ENCODE measurements at places on chromosomes 6 and 20.

DNA sequence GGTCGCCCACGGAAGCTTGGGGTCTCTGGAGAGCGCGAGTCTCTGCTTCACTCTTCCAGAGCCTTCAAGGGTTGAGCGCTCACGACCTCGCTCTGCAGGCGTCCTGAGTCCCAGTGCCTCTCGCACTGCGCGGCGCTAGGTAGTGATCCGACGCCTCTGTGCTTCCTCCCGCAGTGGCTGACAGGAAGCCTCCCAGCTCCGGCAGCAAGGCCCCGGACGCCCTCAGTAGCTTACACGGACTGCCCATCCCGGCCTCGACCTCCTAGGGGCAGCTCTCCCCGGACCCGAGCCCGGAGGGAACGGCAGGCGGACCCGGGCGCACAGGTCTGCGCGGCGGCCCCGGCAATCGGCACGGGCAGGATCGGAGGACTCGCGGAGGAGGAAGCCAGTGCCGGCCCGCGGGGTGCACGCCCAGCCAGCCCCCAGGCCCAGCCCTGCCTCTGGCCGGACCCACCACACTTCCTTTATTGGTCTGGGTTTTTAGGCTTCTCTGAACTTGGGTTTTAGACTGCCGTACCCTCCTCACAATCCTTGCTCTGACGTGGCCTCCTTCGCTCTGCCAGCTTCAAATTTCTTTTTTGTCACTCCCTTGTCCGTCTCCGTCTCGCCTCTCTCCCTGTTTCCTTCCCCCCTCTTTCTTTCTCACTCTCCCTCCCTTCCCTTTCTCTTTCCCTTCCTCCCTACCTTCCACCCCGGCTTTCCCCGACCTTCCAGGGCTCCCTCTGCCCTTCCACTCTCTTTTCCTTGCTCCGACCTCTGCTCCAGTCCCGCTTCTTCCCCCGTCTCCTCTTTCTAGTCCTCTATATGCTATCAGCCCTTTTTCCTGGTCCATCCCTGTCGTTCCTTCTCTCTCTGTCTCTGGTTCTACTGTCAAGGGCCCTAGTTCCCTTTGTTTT, 9.1 kb downstream of the PAX1 start:
- no peak for DNase-seq

- DNase-seq: no peak
Observed at GRCh38 chr6:66568271-66568670, 861.2 kb upstream of the EYS start.

GRCh38 chr6:73652637-73653570, 888 bp downstream of the SLC17A5 start:
- DNase-seq: peak; percentile 82

DNA sequence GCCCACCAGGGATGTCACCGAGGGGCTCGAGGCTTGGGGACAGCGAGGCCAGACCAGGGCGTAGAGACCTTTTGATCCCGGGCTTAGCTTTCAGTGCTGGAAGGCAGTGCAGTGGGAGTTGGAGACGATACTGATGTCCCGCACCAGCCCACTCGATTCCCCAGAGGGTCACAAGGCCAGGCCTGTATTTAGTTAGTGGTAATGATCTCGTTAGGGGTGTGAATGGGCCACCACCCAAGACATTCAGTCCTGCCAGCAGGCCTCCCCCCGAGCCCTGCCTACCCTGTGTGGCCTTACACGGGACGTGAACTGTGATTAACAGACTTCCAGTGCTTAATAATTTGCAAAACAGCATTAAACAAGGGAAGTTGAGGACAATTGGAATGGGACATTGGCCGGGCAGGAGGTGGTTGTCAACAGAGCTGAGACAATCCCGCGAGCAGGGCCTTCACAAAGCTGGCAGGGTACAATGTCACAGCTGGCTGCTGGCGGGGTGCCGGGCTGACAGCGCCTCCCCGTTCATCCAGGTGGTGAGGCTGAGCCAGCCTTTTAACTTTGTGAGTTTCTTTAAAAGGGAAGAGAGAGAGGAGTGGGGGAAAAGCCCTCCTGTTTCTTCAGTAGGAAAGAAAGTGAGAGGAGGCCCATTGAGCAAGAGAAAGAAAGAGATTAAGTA, 175.3 kb upstream of the RALGAPA2 start:
- DNase-seq: no peak

- no peak for DNase-seq
Observed at GRCh38 chr20:704726-705125, 29.1 kb upstream of the SCRT2 start.

DNA sequence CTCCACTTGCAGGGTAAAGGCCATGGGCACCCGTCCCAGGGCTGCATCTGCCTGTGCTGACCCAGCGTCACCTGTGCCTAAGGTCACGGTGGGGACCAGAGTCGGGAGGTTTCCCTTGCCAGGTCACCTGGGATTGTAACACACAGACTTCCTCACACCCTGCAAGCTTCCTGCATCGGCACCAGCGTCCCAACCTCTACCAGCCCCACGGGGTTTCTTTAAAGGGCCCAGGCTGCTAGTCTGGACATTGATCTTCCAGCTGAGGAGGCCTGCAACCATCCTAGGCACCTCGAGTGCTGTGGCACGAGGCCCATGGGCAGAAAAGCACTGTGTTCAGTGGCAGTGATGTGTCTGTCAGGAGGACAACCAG, 12.6 kb downstream of the ACSS1 start:
- no peak for DNase-seq

- DNase-seq: no peak
Observed at GRCh38 chr6:17167327-17167979, 65.6 kb downstream of the STMND1 start.

- DNase-seq: no peak
Observed at GRCh38 chr6:37125774-37126492, 44.0 kb upstream of the PIM1 start.

- DNase-seq: no peak
Observed at GRCh38 chr6:52534363-52534762, 42.5 kb downstream of the TRAM2 start.

- DNase-seq: no peak
Observed at GRCh38 chr6:168035661-168036545, 38.4 kb downstream of the KIF25 start.

- DNase-seq: peak; percentile 37
Observed at GRCh38 chr6:2110504-2110903, 134.9 kb downstream of the GMDS start.

- DNase-seq: no peak
Observed at GRCh38 chr6:141451181-141451510, 681.6 kb upstream of the GJE1 start.

DNA sequence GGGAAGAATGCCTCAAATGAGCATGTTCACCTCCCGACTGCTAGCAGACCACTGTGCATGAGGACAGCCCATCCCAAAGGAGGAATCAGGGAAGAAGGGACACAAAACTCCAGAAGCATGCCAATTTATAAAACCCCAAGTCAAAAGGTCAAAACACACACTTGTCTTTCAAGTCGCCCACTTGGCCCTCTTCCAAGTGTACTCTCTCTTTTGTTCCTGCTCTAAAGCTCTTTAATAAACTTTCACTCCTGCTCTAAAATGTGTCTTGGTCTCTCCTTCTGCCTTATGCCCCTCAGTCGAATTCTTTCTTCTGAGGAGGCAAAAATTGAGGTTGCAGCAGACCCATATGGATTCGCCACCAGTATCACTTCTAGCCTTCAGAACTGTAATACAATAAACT, 33.9 kb upstream of the TPBG start:
- DNase-seq: no peak

DNA sequence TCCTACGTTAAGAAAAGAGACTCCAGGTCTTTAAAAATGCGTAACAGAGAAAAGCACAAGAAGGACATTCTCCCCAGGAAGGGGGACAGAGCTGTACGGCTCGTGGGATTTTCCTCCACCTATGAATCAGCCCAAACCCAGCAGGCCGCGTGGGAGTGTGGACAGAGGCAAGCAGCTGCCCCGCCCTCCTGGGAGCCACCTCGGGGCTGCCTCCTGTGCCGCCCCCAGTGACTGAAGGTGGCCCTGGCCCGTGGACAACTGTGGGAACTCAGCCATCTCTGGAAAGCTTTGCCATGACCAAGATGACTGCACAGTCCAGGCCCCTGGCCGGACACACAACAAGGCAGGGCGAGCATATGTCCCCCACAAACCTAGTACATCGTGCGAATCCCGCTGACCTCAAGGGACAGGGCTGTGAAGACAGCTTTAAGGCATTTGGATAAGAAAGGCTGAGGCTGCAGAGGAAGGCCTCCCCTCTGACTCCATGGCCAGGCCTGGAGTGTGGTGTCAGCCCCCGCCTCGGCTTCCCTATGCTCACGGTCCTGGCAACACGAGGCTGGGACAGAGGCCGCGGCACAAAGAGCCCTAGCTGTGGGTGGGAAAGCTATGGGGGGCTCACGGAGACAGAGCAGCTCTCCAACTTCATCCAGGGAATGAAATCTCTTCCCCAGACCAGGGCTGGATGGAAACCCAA, 26.9 kb downstream of the PXDC1 start:
- no peak for DNase-seq

DNA sequence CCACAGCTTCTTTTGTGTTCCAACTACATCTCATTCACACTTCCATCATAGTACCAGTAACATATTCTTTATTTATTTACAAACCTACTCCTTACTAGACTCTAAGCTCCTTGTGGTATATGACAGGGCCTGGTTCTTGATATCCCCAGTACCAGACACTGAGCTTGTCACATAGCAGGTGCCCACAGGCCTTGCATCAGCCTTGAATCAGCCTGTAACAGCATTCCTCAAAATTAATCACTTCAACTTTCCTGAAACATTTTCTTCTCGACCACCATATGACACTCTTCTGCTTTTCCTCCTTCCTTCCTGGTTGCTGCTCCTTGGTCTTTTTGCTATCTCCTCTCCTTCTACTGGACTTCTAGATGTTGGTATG, 24.7 kb upstream of the SRPK1 start:
- DNase-seq: no peak

GRCh38 chr6:169724494-169725124, at the start of gene PHF10:
Gene PHF10, minus strand, starts transcription at chr6:169724500. Its CDS starts 569 bp downstream, at chr6:169723931.
- DNase-seq: peak; percentile 81

DNA sequence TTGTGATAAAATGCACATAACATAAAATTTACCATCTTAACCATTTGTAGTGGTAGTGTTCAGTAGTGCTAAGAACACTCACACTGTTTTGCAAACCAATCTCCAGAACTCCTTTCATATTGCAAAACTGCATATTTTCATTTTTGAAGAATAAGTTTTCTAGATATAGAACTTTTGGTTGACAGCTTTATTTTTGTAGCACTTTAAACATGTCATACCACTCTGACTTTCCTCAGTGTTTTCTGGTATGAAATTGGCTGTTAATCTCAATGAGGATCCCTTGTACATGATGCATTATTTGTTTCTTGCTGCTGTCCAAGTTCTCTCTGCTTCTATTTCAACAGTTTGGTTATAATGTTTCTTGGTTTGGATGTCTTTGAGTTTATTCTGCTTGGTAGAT, 45.1 kb upstream of the MICB start:
- DNase-seq: no peak

DNA sequence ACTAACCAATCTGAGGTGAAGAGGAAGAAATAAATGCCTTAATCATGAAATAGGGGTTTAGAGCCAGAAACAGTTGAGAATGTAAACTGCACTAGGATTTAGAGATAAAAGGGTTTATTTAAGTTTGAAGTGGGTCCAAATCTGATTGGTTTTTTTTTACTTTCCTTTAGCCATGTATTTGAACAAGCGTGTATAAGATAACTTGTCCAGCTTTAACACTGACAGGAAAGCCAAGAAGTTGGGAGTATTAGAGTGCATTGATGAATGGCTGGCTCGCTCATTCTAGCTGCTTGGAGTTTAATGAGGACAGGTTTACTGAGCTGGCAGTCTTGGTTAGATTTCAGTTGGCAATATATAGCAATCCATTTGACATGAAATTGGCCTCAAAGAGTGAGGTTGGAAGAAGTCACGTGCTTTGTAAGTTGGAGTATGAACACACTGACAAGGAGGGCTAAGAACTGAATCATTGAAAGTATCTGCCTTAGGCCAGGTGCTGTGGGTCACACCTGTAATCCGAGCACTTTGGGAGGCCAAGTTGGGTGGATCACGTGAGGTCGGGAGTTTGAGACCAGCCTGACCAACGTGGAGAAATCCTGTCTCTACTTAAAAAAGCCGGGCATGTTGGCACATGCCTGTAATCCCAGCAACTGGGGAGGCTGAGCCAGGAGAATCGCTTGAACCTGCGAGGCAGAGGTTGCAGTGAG, 13.7 kb downstream of the SRSF3 start:
- DNase-seq: no peak

GRCh38 chr20:63027922-63028389, 21.2 kb upstream of the BHLHE23 start:
- DNase-seq: peak; percentile 59

GRCh38 chr6:111205502-111205901, 118.2 kb downstream of the SLC16A10 start:
- DNase-seq: no peak

GRCh38 chr6:140533526-140533925, 1159.1 kb upstream of the CITED2 start:
- no peak for DNase-seq

DNA sequence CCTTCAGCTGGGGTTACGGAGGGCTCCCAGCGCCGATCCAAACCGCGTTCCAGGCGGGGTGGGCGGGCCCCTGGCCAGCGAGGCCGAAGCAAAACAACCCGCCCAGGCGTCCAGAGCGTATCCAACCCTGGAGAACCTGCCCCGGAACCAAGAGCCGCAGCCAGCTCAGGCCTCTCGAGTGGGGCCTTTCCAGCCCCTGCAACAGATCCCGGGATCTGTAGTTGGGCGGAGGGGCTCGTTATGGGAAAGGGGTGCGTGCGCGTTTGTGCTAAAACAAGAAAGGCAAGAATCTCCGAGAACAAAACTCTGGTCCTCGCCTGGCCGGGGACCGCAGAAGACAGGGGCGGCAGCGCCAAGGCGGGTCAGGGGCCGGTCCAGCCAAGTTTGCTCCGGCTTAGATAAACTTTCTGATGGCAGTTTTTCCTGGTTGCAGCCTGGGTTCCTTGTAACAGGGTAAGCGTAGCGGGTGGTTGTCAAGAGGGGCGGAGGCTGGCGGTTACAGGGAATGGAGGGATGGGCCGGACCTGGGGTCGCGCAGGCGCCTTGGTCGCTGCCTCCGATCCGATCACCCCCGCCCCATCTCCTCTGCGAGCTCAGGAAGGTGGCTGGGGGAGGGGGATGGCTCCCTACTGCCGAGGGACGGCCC, 448 bp upstream of the RIN2 start:
- peak; percentile 51 for DNase-seq

Data from activated CD4-positive, alpha-beta T cell treated with anti-CD3 and anti-CD28 coated beads for 36 hours (primary cell).